NCI-H524 (cell line): ENCODE measurements at places on chromosomes 1 and 21.

GRCh38 chr1:244833734-244834542 lies 1.5 kb upstream of the COX20 start:
- DNase-seq: peak; percentile 60

GRCh38 chr1:76336931-76337371 lies 262.4 kb downstream of the ST6GALNAC3 start:
- peak; percentile 71 for DNase-seq

DNA sequence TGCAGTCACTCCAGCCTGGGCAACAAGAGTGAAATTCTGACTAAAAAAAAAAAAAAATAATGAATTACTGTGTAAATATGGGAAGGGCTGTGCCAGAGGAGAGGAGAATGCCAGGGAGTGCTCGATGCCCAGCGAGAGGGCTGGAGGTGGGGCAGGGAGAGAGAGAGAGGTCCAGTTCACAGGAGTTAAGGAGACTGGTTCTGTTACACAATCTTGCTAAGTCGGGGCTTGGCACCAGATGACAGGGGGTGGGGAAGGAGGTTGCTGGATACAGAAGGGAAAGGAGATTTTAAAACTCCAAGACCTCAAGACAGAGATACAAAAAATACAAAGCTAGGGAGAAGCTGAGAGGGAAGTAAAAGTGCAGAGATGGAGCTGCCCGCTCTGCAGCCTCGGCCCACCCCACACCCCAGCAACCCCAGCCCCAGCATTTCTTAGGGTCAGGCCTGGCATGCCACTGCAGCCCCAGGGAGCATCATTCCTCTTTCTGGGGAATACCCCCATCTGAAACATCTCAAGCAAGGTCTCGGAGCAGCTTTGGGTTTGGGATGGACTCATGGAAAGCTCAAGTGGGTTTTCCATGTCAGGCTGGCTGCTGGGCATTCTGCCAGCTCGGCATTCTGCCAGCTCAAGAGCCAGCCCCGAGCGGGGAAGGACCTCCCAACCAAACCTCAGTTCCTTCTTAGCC lies 991 bp downstream of the SELENBP1 start:
- peak; percentile 89 for DNase-seq

DNA sequence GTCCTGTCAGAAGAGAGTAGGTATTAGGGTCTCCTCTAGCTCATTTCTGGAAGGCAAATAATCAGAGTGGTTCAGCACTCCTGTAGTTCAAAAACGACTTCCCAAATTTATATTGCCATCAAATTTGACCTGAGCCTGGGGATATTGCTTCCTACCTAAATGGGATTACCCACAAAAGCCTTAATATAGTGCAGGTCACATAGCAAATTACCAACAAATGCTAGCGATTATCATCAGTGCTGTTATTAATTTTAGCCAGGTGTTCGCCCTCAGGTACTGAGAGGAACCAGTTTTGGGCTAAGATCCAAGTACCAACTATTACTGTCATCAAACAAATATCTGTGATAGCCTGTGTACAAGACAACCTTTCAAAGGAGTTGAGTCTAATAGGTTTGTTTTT lies 661.8 kb upstream of the PTBP2 start:
- DNase-seq: no peak
